ENCODE measurements at places on chromosomes 6 and 20.

- no peak for DNase-seq
Observed at GRCh38 chr6:170186006-170186935, 104.6 kb downstream of the DLL1 start.

DNA sequence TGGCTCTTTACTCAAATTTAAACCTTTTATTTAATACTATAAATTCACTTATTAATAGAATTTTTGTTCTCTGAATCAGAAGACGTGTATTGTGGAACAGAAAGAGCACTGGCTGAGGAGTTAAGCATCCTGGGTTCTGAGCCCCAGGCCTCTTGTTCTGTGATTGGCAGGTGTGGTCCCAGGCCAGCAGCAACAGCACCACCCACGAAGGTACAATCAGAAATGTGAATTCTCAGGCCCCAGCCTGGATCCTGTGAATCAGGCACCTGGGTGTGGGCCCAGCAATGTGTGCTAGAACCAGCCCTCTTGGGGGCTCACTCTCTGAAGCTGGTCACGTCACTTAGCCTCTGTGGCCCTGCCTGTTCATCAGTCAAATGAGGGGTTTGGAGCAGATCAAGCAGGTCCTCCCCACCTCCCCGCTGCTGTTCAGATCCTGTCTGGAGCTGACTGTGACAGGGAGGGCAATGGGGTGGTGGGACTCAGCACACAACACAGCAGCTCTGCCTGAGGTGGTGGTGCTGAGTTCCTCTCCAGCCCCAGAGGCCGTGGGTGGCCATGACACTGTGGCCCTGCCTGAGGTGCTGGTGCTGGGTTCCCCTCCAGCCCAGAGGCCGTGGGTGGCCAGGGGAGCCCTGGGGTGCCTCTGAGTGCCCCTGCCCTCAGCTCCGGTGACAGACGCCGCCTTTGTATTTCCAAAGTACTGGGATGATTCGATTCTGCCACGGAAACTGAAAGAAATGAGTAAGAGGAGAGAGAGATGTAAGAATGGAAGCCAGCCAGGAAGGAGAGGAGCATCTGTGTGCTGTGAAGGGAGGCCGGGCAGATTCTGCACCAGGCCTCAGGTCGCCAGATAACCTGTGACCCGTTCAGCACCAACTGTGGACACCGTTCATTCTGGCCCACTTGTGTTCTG is 41.6 kb upstream of the FRMD1 start:
- no peak for DNase-seq

- peak; percentile 51 for DNase-seq
Observed at GRCh38 chr20:63071541-63072181, 64.9 kb upstream of the BHLHE23 start.

DNA sequence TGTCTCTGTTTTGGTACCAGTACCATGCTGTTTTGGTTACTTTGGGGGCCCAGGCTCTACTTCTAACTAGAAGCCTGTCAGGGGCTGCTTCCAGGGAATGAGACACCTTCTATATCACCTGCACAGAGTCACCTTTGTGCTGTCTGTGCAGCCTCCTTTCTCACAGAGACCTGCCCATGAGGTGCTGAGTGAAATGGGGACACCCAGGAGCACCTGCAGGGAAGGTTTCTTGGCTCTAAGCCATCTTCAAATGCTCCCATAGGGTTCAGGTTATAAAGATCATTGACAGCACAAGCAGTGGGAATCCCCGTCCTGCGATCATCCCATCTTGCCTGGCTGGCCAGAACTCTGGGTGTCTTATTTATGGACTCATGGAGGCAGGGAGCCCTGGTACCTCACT is 19.1 kb downstream of the GABRR2 start:
- DNase-seq, result no peak

DNA sequence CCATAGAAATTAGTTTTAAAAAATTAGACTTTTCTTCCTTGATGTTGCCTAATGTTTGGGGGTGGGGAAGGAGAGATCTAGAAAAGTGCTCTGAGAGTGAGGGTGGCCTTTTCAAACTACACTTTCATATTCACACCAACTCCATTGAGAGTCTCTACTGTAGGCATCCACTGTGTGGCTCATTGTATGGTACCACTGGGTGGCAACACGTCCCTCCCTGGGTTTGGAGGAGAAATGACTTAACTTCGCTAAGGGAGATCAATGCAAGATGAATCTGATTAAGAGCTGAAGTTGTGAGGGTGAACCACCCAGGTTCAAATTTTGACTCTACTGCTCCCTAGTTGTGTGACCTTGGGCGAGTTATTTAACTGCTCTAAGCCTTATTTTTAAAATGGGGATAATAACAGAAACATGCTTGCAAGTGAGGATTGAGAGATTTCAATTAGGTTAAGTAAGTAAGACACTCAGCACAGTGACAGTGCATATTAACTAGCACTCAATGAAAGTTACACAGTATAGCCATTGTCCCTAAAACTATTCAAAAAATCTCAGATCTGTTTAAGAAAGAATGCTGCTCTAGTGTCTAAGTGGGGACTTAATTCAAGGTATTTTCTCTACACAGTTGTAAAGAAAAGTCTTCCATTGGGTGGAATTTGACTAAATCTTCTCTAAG is 193.5 kb upstream of the CNR1 start:
- DNase-seq, result no peak

GRCh38 chr20:43971267-43971666 is 56.6 kb downstream of the TOX2 start:
- DNase-seq, result no peak

DNA sequence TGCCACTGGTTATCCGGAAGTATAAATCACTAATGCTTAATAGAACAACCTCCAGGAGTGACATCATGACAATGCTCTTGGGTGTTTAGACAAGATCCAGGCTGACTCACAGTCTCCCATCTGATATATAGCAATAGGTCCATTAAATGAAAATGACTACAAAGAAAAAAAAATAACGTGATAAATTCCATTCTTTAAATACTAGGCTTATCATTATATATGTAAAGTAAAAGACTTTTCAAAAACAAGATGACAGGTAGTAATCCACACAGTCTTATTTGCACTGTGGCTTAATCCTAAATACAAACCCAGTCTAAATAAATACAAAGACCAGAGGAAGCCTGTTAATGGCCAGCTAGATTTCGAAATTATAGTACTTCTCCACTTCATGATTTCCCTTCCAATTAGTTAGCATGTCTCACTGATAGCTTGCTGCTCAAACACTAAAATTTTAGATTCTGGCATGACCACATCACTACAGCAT is 149.1 kb upstream of the BEND3 start:
- DNase-seq, result no peak

DNA sequence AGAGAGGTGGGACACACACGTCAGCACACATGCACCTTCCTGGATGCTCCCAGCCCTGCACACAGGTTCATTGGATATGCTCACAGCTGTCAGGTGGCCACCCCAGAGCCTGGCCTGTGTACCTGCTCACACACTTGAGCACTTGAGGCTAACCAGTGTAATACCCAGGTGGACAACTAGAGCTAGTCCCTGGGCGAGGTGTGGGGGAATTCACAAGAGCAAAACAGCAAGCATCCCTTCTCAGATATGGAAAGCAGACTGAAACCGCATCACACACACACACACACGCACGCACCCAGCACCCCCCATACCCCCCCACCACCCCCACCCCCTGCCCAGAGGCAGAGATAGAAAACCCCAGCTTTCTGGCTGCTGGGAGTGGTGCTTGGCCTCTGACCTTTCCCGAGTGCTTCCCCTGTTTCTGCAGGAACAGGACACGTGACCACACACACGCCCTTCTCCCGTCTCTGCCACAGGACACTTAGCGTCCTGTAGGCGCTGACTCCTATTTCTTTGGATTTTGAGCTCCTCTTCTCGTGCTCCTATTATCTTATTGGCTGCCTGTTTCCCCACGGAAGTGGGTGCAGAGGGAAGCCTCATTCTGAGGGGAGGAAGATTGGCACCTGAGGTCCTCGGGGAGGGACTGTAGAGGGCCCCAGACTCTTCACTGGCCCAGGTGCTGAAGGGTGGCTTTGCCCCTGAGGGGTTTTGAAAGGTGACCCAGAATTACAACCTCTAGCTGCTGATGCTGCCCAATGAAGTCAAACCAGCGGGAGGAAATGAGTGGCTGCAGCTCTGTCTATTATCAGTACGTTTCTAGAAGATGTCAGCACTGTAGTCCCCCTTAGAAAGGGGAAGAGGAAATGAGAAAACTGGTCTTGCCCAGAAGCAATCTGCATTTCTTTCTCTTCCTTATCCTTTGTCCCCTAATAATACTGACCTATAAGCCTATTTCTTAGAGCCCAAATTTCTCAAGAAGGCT is 65.8 kb downstream of the SYTL3 start:
- peak; percentile 57 for DNase-seq

DNA sequence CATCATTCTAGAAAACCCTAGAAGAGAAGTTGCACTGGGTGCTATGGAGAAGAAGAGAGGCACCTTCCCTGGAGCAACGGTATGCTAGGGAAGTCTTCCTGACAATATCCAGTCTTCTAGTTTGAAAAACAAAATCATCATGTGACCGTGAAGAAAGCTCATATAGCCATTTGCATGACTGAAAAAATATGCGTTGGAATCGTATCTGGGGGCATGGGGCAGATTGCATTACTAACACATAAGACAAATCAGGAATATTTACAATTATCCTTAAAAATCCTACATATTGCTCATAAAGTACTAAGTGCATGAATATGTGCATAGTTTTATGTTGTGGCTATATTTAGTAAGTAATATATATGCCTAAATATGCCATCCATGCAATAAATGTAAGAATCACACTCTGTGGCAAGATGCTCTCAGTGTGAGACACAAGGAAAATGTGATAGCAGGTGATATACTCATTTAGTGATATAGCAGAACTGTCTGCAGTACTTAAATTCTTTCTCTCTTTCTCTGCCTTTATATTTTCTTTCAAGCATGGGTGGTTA is 26.8 kb downstream of the HTR1E start:
- no peak for DNase-seq

GRCh38 chr20:2820896-2821869 is 5.0 kb downstream of the TMEM239 start:
- DNase-seq, result no peak

DNA sequence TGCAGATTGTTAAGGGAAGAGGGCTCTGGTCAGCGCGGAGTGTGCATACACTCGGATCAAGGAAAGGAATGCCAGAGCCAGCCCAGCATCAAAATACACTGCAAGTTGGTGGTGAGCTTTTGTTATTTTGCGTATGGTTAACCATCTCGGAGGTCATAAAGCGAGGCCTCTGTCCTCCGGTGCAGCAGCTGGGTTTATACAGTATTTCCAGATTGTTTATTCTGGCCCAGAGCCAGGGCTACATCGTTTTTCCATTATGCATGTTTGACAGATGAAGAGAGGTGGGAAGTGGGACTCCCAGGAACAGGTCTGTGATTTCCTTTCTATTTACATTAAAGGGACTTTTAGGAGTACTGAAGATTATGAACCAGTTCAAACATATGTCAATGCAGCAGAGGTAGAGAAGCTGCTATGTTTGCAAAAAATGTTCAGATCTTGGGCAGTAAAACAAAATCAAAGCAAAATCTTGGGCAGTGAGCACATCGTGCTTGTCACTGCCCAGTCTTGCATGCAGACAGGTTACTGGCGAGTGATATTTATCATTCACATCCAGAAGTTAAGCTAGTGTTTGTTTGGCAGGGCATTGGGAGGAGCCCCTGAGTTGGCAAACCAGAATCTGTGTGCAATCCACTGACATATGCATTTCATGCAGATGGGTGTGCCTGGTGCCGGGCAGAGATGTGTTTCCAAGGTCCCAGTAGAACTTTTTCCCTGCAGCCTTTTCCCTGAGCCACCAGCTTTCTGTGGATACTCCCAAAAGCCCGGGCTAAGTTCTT is 256.3 kb upstream of the TAB2 start:
- DNase-seq, result no peak

GRCh38 chr6:145743332-145743731 is 8.0 kb upstream of the EPM2A start:
- no peak for DNase-seq

GRCh38 chr6:113364766-113365165 is 492.4 kb upstream of the MARCKS start:
- no peak for DNase-seq

DNA sequence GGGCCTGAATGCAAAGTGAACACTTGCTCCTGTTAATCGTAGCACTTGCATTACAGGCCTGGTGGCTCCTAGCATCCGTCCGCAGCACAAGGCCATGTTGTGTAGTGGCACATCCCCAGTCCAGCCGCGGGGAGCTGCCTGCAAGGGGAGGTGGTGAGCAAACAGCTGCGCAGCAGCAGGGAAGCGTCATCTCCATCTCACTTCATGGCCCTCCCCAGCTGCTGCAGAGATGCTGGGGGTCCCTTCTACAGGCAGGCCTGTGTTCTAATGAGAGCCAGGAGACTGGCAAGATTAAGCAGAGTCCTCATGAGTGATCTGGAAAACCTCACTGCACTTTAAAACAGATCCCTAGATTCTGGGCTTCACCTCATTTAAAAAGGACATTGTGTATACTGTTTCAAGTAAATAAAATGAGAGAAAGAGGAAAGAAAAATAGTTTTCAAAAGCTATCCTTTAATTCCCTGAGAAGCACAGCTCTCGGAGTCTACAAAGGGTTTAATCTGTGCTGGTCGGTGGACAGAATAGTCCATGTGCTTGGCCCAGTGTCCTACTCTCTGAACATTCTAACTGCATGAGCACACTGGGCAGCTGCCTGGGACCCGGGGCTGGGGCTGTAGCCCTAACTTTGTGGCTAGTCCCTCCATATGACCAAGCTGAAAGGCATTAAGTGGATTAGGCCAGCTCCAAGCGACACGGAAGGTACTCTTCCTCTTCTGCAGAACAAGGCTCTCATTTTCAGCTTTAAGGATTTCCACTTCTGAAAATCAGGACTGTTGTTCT is 125.8 kb downstream of the LY86 start:
- DNase-seq, result no peak

- DNase-seq, result no peak
Observed at GRCh38 chr6:111784433-111784832, 88.8 kb downstream of the FYN start.
